ENCODE measurements at places on chromosomes 5 and 9.

DNA sequence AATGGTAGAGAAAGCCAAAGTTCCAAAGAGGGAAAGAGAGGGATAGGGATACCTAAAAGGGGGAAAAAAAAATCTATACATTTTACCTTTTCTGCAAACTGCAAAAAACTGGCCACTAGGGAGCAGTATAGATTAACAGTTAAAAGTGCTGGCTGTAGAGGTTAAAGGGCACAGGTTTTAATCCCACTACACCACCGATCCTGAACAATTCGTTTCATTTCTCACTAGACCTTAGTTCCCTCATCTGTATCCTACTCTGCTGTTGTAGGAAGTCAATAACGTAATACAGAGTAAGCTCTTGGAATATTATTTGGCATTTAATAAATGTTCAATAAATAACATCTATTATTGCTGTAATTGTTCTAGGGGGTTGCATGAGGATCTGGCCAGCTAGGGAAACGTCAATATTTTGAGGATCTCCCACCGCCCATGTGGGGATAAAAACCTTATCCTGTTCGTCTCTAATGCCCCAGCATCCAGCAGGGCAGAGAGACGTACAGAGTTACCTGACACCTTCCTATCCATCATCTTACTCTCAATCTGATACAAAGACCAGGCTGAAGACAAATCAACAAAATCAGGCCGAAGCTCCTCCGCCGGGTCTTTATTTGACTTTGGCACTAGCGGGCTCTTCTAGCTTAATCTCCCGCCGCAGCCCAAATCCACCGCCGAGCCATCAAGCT lies 757 bp downstream of the CDC26 start:
- no peak for DNase-seq

GRCh38 chr9:35952526-35953191 lies 5.3 kb downstream of the OR2S2 start:
- no peak for DNase-seq

- no peak for DNase-seq
Measured at GRCh38 chr9:116270546-116270945, 117.0 kb downstream of the PAPPA start.

GRCh38 chr5:135212361-135213026 lies 178.5 kb upstream of the PITX1 start:
- DNase-seq, result no peak

GRCh38 chr5:11679676-11680075 lies 224.6 kb downstream of the CTNND2 start:
- no peak for DNase-seq

- no peak for DNase-seq
Measured at GRCh38 chr9:16136961-16137360, 584.1 kb downstream of the CCDC171 start.

- DNase-seq, result no peak
Measured at GRCh38 chr9:95167998-95168397, 149.5 kb downstream of the FANCC start.

GRCh38 chr9:133275105-133276000 lies at the start of gene ABO:
ABO (minus strand) TSS chr9:133275201.
- no peak for DNase-seq

- no peak for DNase-seq
Measured at GRCh38 chr5:51376509-51376908, 6.7 kb upstream of the ISL1 start.

DNA sequence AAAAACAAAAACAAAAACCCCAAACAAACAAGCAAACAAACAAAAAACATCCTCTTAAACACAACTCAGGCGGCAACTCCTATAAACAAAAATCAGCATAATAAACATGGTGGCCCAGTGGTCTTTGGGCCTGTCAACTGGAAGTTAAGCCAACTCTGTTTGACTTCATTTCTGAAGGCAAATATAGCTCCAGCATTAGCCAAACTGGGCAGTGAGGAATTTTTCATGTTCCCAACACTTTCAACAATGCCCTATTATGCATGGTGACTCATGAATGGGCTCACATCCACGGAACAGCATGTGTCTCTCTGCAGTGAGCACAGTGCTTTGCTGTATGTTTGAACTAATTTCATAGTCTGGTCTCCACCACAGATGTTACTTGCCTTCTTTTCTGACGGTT lies 143.9 kb upstream of the STC2 start:
- no peak for DNase-seq

GRCh38 chr9:98359569-98359968 lies 104.1 kb upstream of the TBC1D2 start:
- no peak for DNase-seq

GRCh38 chr9:75892216-75892911 lies 1.9 kb downstream of the PCSK5 start:
- DNase-seq, result no peak

- no peak for DNase-seq
Measured at GRCh38 chr9:13513286-13513685, 233.8 kb upstream of the MPDZ start.

- DNase-seq, result no peak
Measured at GRCh38 chr5:130890610-130891009, 274.4 kb downstream of the HINT1 start.

DNA sequence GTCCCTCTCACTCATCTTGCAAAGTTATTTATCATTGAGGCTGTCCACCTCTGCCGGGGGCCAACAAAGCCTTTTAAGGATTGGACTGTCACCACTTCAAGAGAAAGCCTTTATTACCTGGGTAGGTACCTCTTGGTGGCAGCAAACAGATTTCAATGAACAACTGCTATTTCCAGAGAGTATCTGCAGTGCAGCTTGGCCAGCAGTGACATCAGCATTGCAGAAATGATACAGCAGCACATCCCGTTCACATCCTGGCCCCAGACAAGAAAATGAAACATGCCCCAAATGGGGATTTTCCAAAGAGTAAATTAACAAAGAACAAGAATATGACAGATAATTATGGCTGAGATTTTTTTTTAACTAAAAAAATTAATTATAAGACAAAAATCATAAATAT lies 2.3 kb upstream of the SPATA6L start:
- no peak for DNase-seq

GRCh38 chr9:107971241-107971640 lies 481.7 kb upstream of the KLF4 start:
- no peak for DNase-seq

DNA sequence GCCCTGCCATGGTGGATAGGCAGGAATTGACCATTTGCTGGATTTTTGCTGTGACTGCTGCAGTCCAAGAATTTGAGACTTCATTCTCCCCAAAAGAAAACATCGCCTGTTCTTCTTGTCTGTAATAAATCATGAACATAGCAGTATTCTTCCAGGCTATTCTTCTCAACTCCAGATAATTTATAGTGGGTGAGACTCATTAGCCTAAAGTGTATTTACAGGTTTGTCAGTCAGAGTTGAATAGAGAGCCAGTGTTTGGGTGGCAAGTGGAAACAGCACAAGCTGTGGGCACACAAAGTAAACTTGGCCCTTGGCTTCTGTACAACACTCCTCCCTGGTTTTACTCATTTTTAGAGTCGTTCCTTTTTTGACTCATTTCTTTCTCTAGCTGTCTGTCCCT lies 128.2 kb upstream of the VCAN start:
- no peak for DNase-seq

DNA sequence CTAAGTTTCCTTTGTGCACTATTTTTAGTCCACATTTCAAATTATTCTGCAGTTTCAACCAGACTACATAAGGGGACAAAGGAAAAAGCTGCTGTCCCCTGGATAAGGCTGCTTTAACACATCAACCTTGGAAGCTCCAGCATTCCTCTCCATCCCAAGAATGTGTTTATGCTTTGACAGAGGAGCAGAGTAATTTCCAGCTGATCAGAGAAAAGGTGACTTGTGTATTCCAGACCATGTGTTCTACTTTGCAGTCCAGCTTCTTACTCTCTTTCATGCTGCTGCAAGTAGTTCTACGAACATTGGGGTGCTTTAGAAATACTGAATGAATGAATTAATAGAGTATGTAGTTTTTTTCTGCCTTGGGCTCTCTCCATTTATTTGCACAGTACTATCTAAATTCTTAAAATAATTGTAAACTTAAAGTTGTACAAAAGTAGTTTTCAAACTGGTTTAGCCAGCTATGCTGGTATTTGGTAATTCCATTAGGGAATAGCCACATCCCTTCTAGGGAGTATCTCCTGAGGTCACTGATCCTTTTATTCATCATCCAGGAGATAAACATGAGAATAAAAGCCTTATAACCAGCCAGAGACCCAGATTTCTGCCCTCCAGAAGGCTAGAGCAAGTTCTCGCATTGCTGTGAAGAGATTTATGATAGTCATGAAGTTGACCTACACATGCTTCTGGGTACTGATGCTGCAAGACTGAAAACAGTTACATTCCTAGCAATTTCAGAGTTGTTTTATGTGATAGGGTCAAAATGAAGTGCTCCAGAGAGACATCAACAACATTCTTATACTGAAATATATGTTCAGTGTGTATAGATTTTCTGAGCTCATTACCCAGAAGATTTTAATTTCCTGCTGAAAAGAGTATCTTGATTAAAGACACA lies 215.2 kb downstream of the COMMD10 start:
- no peak for DNase-seq

- DNase-seq, result no peak
Measured at GRCh38 chr5:2008851-2009629, 126.3 kb upstream of the IRX4 start.

DNA sequence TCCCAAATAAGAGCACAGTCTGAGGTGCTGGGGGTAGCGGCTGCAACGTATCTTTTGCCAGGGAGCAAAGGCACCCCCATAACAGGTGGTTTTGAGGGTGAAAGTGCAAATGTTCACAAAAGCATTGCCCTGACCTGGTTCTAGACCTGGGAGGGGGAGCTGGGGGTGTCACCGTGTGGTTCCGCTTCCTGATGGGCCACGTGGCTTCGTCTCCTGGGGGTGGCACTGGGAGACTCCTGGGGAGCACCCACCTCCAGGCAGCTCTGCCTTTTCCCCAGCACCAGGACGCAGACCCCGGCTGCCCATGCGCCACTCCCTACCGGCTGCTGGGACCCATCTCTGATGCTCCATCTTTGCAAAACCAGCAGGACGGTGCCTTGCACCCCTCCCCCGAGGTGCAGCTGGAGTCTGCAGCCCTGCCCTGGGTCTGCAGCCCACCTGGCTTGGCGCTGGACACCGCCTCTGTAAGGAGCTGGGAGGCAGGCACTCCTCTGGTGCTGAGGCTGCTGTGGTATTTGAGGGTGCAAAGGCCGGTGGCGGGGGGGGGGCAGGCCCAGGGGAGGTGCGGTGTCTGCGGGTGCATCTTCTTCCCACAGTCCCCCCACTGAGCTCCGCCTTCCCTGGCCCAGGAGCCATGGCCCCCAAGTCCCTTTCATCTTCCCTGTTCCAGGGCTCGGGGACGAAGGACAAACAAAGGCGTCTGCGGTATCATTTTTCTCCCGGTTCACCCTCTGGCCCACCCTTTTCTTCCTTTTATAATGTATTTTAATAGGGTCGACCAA lies 29.8 kb upstream of the RXRA start:
- no peak for DNase-seq

DNA sequence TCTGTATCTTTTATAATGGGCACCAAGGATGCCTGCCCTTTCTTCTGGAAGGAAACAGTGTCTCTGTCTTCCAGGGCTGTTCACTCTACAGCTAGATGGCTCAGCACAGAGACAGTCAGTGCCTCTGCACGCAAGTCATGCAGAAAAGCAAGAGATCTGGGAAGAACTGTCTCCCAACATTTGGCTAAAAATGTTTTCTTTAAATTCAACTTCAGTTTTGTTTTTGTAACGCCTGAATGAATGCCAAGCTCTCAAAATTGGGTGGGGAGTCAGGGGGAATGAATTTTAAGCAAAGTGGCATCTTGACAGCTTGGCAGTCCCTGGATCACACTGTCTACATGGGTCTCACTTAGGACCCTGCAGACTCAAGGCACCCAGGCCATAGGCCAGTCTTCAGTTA lies 12.6 kb downstream of the OLFML2A start:
- DNase-seq, result no peak

- no peak for DNase-seq
Measured at GRCh38 chr5:150780187-150780692, 1.7 kb downstream of the SMIM3 start.

DNA sequence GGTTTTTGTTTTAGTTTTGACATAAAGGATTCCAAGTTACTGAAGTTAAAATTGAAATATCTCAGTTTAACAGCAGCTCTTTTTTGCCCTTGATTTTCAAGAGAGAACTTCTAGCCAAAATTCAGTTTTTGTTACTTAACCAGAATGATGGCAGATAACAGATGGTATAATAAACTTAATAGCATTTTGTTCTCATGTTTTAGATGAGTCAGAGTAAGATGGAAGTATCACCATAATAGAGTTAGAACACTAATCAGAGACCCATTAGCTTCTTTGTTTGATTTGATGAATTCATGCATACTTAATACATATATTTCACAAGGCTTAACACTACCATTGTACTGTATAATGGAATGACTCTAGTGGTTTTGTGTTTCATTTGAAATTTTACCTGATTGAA lies 11.9 kb downstream of the ZCCHC9 start:
- no peak for DNase-seq

- DNase-seq, result no peak
Measured at GRCh38 chr9:136695955-136696354, 8.7 kb upstream of the AGPAT2 start.

Measured in cortex of kidney (tissue), 1 donor.